ENCODE measurements at places on chromosomes 12 and 14.

DNA sequence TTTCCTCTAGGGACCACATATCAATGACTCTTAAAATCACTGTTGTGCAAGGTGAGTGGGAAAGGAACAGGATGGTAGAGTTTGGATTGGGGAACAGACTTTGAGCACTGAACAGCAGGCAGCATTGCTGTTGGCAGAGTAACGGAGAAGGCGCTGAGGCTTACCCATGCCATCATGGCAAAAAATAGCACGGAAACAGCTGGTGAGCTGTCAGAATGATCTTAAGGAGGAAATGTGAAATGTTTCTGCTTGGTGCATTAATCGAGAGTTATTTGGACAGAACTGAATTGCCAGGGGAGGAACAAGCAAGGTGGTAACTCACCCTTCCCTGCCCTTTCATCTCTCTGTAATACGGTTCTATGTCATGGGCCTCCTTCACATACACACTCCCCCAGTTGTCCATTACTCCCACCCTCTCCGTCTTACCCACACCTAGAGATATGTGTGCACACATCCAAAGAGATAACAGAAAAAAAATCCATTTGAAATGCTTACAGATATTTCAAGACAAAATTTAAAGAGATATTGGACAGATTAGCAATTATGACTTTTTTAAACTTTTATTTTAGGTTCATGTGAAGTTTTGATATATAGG is 572.5 kb downstream of the DIO2 start:
- DNase-seq: no peak

GRCh38 chr12:20119596-20120402 is 248.5 kb upstream of the PDE3A start:
- DNase-seq: no peak

- DNase-seq: no peak
Observed at GRCh38 chr14:105902131-105902898, 375.9 kb downstream of the TMEM121 start.

DNA sequence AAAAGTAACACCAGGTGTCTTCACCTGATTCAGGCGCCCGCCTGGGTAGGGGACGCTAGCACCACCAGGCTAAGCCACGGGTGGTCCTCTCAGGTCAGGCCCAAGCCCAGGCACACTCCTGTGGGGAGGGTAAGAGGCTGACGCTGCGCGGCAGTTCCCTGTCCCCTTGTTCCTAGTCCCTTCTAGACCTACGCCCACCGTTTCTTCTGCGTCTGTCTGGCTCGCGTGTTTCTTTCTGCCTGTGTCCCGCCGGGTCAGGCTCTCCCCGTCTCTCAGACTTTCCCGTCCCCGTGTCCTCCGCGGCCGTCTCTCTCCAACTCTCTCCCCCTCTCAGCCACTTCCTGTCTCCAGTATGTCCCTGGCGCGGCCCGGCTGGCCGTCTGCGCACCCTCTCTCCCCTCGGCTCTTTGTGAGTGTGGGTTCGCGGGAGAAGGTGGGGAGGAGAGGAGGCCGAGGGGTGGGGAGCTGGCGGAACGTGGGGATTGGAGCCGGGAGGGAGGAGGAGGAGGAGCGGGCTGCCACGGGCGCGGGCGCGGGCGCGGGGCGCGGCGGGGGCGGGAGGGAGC is 3.1 kb upstream of the TNS2 start:
- DNase-seq: peak; percentile 27

GRCh38 chr14:73426877-73427276 is 31.5 kb downstream of the NUMB start:
- DNase-seq: no peak

GRCh38 chr12:115866909-115867525 is 410.5 kb downstream of the MED13L start:
- DNase-seq: no peak

DNA sequence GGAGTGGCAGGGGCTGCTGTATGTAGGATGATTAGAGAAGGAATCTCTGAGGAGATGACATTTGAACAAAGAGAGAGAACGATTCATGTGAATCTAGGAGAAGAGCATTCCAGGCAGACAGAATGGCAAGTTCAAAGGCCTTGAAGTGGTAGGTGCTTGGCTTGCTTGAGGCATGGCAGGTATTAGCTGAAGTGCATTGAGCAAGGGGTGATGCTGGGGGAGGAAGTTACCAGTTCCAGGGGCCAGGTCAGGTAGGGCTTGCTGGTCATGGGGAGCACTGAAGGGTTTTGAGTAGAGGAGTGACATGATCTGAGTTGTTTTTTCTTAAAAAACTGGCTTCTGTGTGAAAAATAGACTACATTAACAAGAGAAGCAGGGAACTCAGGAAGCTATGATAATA is 71.8 kb downstream of the SPATS2 start:
- DNase-seq: no peak

DNA sequence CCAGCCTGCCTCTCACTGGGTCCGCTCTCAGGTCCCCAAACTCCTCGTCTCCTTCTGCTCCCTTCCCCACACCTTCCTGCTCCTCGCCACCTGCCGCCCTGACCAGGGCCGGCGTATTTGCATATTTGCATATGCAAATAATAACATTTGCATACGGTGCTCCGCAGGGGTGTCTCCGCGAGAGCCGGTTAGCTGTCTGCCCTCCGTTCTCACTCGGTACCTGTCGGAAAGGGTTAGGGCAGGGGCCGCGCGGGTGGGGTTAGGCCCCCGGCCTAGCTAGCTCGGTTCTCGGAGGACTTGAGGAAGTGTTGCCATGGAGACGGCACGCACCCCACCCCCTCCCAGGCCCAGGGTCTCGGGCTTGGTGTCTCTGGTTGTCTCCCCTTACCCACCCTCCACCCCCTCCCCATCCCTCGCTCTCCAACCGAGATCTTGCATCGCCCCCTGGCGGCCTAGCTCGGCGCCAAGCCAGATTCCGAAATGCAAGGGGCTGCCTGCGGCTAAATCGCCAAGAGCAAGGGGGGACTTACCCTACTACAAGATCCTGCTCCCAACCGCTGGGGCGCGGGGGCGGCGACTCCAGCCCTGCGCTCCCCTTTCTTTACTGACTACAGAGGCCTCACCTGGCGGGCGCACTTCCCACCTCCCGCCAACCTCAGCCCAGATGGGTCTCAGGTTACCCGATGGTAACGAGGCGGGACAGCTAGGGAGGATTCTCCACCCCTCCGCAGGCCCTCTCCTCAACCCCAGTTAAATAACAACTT is 8.1 kb downstream of the STAC3 start:
- DNase-seq: peak; percentile 56

- DNase-seq: peak; percentile 5
Observed at GRCh38 chr12:125533434-125534029, 468.3 kb downstream of the AACS start.

DNA sequence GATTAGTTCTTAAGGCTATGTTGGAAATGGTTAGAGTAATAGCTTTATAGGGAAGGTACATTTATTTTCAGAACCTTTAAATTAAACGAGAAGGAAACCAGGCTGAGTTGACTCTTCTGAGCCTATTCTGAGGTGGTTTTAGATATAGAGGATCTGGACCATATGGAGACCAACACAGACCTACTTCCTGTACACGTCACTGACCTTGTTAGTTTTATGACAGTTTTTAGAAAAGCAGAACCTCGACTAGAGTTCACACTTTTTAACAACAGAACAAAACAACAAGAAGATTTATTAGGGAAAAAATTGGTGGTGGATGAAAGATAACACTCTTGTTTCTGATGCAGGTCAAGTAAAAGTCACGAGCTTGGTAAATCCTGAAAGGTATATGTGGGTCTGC is 107.1 kb downstream of the NPAS3 start:
- no peak for DNase-seq

GRCh38 chr12:80268924-80269749 is 169.8 kb downstream of the OTOGL start:
- no peak for DNase-seq

DNA sequence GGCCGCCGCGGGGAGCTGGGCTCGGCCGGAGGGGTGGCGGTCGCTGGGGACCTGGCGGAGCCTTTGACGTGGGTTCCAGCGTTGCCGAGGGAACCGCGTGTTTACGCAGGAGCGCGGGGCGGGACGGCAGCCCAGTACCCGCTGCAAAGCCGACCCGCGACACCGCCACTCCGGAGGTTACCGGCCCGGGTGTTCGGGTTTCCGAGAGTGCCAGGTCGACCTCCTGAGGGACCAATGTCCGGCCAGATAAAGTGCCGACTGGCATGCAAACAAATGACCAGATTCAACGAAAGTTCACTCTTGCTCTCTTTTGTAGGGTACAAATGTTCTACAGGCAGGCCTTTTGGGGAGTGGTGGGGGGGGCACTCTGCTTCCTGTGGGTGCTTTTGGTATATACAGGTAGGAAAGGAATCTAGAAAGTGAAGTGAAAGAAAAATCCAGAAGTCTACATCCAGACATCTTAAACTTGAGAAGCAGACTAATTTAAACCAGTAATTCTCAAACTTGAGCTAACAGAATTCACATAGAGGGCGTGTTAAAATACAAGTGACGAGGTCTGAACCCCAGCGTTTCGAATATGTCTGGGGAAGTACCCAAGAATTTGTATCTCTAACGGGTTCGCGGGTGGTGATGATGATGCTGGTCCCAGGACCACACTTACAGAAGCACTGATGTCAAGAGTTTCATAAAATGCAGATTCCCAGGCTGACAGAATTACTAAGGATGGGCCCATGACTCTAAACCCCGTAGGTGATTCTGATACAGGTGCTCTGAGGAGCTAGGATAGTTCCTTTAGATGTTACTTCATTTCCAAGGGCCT is at the start of gene GPR135:
Gene GPR135, minus strand, starts transcription at position 65 of the 820 bp plus-strand sequence. CDS start 154 bp downstream, outside the sequence.
- DNase-seq: peak; percentile 15

GRCh38 chr12:59404109-59404650 is 191.6 kb upstream of the SLC16A7 start:
- no peak for DNase-seq

DNA sequence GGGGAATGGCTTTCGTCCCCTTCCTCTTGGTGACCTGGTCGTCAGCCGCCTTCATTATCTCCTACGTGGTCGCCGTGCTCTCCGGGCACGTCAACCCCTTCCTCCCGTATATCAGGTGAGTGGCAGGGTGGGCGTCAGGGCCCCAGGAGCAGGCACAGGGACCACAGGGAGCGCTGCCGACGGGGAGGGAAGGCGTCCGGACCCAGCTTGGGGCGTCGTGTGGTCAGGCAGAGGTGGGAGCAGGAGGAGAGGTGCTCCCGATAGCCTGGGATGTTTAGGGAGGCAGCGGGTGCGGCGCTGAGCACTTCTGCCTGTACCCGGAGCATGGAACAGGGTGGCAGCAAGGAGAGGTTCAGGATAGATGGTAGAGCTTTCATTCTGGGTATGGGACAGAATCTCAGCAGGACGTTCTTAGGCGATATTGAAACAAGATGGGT is 444 bp downstream of the DRAM1 start:
- no peak for DNase-seq

DNA sequence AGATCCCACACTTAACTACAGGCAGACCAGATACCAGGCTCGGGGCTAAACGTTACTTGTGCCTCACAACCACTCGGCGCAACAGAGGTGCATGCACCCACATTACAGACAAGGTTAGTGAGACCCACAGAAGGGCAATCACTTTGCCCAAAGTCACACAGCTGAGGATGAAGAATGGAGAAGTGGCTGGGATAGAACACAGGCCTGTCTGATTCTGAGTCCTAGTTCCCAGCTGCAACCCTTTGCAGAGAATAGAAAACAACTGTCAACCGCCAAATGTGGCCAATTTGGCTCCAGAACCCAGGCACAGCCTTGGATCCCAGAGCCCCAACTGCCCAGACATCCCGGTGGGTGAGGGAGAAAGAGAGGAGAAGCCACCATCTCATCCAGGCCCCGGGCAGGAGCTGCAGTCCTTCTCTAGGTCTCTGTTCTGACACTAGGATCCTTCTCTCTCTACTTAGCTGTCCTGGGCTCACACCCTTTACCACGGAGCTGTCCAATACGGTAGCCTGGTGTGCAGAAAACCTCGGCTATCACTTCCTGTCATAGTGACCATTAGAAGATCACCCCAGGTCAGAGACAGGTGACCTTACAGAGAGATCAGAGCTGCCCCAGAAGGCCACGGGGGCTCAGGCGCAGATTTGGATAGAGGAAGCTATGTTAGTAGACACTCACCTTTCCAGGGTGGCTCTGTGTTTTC is 59.1 kb downstream of the FAM222A start:
- DNase-seq: no peak

DNA sequence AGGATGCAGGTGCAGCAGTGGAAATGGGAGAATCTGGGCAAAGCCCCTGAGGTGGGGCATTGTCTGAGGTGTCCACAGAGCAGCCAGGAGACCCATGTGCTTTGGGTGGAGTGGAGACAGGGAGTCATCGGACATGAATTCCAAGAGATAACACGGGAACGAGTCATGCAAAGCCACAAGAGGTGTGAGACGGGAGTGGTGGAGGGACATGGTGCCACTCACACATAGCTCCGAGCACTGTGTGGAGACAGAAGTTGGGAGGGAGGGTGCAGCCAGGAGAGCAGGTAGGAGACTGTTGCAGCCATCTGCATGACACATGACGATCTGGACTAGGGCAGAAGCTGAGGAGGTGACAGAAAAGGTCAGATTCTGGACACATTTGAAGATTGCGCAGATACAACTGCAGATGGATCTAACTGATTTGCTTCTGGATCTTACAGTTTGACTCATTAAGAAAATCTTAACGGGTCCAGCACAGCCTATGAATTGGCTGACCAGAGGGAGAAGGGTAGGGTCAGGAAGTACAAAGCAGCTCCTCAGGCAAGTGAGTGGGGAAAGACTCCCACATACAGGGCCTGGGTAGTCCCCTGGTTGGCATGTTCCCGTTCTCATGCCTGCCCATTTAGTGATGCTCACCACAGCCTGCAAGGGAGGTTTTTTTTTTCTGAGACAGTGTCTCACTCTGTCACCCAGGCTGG is 379.8 kb downstream of the FUT8 start:
- no peak for DNase-seq

GRCh38 chr12:92859650-92860386 is 69.3 kb downstream of the EEA1 start:
- DNase-seq: no peak

DNA sequence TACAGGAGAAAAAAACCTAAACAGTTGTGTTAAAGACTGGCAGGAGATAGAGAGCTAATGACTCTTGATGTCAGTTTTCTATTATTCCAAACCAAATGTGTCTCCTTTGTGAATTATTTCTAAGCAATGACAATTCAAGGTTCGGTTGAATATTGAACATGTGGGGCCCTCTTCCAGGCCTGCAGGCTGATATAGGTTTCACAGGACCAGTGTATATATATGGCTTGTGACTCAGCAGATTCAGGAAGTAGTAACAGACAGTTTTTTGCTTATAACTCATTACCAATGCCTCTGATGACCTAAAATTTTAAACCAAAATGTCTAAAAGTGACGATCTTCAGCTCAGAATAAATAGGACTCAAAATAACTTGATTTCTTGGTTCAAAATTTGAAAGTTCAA is 33.7 kb upstream of the NPAS3 start:
- DNase-seq: no peak
